CD4-positive, alpha-beta memory T cell (primary cell): ENCODE measurements at places on chromosomes 11 and 22. TPM values are rescaled to one million over a fixed set of nuclear protein-coding genes. Genes with fewer than 3 reads are reported as not detected.

Gene RAB3IL1
- total RNA-seq = 0.53 TPM

Gene KRTAP5-4
- total RNA-seq = not detected

Gene EHF
- not detected for total RNA-seq

Gene CHRDL2
- total RNA-seq = not detected

Gene SLC22A25
- not detected for total RNA-seq

Gene OR4A16
- total RNA-seq = not detected

Gene SEC14L6
- not detected for total RNA-seq

Gene MAJIN
- 0.91 TPM for total RNA-seq

Gene PAMR1
- total RNA-seq = not detected

Gene RFPL2
- total RNA-seq = 0.81 TPM

Gene NEFH
- 0.61 TPM for total RNA-seq

Gene SCN3B
- not detected for total RNA-seq

Gene SLC1A2
- 0.09 TPM for total RNA-seq

Gene OR5F1
- not detected for total RNA-seq

Gene YPEL1
- 8.0 TPM for total RNA-seq

Gene PRAME
- total RNA-seq = not detected

Gene CBLIF
- total RNA-seq = not detected

Gene TIGD3
- 1.1 TPM for total RNA-seq

Gene AQP11
- 0.67 TPM for total RNA-seq

Gene MFRP
- total RNA-seq = not detected

Gene MUC2
- not detected for total RNA-seq

Gene OR4X2
- not detected for total RNA-seq

Gene GRM5
- not detected for total RNA-seq

Gene UNC93B1
- 22.4 TPM for total RNA-seq

Gene GATD1
- total RNA-seq = 51.5 TPM

Gene UBQLNL
- 0.50 TPM for total RNA-seq

Gene OR52E8
- not detected for total RNA-seq

Gene OR51B4
- total RNA-seq = not detected

Gene SLC43A1
- total RNA-seq = 21.7 TPM

Gene KDELR3
- total RNA-seq = not detected

Gene SCO2
- not detected for total RNA-seq

Gene TRIM49D1
- total RNA-seq = not detected

Gene GLYATL1
- not detected for total RNA-seq

Gene SULT4A1
- not detected for total RNA-seq

Gene IFITM2
- 203 TPM for total RNA-seq

Gene APOA5
- not detected for total RNA-seq

Gene PANX1
- total RNA-seq = 7.6 TPM

Gene TSPAN18
- total RNA-seq = 17.1 TPM

Gene MS4A12
- not detected for total RNA-seq

Gene RBM4
- 183 TPM for total RNA-seq

Gene MYOD1
- total RNA-seq = not detected

Gene LAYN
- total RNA-seq = not detected

Gene OR5T1
- not detected for total RNA-seq
